ENCODE measurements at places on chromosomes 2 and 18.
A peak's percentile ranks its signal among the peaks of the same experiment; 100 is the strongest.

DNA sequence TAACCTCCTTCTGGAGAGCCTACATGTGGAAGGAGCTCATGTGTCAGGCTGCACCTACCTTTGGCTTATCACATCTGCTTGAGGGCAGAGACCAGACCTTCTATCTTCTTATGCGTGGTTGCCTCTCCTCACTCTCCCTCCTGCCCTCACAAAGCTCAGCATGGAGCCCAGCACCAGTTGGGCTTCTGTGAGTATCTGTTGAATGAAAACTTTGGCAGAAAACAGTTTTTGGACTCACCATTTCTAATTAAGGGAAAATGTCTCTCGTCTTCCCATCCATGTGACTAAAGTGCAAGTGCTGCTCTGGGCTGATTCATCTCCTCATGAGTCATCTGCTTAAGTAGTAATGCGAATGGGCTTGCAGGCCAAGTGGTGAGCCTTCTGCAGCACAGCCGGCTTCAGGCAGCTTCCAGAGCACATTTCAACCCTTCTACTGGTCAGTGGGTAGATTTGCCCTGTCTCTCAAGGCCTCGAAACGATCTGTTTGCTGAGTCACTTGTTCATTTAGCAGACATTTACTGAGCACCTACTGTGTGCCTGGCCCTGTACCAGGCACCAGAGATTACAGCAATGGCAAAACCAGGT, 102.6 kb downstream of the VSNL1 start:
- peak; percentile 11 for DNase-seq

DNA sequence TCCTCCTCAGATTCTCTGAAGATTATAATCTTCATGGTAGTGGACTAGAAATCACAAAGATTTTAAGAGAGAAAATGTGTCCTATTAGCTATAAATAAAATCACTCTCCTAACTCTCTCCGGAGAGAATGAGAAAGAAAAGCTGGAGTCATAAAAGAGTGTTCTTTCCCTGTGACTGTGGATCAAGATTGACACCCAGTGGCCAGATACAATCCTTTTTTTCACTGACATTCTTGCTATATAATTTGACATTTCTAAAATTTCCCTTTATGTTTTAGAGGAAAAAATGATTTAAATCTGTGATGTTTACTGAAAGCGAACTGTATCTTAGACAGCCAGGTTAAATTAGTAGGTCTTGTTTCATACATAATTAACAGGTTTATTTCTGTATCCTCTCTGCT, 35.4 kb upstream of the LRP2 start:
- no peak for DNase-seq

GRCh38 chr2:88753833-88754584, 62.5 kb downstream of the RPIA start:
- DNase-seq: no peak

DNA sequence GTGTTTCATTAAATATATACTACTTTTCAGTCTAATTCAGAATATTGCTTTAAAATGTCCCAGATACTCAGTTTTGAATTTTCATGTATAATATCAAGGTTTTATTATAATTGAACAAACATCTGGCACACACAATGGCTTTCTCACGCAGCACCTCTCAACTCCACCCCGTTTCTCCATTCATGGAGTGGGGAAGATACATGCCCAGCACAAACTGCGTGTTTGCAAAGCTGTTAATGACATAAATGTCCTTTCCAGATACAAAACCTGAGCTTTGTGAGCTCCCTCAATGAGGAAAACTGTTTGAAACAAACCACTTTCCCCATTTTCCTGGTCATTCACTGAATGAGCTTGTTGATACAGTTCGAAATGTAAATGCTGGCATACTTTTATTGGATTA, 150.3 kb upstream of the RASGRP3 start:
- no peak for DNase-seq

DNA sequence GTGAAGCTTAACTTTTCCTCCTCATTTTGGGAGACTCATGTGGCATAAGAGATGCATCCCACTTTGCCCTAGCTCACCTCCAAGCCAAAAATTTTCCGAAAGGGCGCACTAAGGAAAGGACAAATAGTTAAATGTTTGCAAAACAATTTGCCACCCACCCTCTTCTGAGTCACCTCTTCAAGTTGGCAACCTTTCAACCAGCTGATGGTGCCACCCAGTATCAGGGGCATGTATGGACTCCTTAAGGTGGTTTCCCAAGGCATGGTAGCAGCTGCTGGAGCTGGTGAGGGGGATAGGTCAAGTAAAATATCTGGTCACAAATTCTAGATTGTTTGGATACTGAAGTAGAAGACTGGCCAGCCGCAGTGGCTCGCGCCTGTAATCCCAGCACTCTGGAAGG, 17.2 kb upstream of the ITGAV start:
- DNase-seq: no peak

DNA sequence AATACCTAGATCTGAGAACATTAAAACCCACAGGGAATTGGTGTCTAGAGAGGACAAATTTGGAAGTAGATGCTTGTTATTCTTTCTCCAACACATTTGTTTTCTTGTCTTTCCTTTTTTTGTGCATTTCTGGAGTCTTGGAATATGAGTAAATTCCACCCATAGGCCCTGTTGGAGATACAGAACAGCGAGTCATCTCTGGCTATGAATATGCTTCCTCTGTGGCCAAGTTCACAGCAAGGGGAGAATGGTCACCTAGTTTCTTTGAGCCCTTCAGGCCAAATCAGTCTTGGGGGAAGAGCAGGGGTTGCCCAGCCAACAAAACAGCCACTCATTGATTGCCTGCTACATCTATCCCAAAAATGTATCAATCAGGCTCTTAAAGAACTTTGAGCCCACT, 31.3 kb downstream of the SP140L start:
- no peak for DNase-seq

DNA sequence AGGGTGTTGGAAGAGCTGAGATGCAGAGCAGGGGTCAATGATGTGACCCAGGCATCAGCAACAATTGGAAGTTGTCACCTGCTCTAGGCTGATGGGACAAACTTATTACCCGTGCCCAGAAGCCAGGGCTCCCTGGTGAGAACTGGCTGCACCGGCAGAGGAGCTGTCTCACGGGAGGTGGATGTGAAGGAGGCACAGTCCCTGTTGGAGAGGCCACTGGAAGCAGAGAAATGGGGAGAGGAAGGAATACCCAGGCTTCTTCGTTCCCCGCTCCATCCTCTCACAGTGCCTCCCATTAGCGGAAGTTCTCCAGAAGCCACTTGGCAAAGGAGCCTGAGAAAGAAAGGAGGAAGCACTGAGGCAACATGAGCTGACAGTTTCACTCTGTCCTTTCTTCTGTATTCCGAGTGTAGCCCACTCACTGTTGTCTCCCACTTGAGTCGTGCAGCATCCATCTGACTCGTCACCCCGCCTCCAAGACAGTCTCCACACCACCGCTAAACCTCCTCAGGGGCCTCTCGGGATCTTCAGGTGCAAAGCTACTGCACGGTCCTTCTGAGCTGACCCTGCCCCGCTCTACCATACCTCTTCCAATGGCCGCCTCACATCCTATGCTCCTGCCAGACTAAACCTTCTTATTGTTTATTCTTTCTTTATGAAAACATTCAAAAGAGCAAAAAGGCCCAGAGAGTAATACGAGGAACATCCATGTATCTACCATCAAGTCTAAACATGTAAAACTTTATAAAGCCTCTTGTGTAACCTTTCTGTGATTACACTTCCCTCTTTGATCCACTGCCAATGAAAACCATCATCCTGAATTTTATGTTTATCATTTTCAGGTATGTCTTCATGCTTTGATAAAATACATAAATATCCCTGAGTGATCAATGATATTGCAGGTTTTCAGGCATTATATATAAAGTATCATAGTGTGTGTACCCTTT, 19.1 kb upstream of the AFTPH start:
- no peak for DNase-seq

GRCh38 chr18:8402237-8402636, 207.0 kb upstream of the RAB12 start:
- no peak for DNase-seq

DNA sequence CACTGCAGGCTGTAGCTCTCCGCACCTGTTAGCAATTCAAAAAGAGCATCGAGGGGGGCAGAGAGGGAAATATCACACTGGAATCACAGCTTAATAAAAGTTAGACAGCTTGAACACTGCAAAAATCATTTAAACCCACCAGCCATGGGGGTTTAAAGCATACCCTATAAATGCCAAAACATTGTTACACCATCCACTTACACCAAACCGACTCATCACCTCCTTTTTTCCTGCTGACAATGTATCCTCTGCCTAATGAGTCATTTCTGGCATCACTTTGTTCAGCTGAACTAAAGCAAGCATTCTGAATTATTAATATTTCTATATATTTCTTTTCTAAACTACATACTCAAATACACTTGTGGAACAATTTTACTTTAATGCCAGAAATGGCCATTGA, 21.6 kb downstream of the MC4R start:
- no peak for DNase-seq

- no peak for DNase-seq
Observed at GRCh38 chr2:24791452-24791851, 1.7 kb downstream of the PTRHD1 start.

- no peak for DNase-seq
Observed at GRCh38 chr2:119574864-119575263, 30.6 kb downstream of the CFAP221 start.

DNA sequence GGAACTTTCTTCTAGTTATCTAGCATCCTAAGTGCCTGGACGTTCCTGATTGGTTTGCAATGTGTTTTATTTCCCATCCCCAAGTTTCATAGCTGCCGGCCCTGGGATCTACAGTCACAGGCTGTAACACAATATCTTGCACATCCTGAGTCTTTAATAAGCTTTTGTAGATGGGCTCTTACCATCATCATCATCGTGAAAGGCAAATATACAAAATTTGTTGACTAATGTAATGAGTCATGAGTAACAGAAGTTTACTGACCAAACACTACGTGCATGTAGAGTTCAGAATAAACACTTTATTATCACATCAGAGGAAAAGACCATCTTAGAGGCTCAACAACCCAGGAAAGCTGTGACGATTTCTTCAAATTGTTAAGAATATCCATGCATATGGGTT, 8.1 kb upstream of the TYMS start:
- DNase-seq: no peak

GRCh38 chr2:11379558-11379957, 35.1 kb upstream of the ROCK2 start:
- no peak for DNase-seq

DNA sequence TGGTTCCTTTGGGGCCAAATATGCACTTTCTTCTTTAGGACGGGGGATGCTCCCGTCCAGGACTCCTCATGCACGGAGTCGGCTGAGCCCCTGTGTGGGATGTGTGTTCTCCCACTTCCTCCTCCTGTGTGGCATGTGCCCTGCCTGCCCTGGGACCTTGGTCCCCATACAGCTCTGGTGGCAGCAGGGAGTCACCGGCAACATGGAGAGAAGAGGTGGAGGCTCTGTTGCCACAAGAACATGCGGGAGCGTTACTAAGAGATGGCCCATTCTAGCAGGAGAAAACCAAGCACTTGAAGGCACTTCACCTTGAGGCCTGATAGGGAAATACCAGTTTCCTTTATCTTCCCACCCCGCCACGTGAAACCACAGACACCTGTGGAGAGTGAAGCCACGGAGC, 98.0 kb downstream of the DDX1 start:
- DNase-seq: no peak

- DNase-seq: no peak
Observed at GRCh38 chr2:239476757-239477585, 76.2 kb upstream of the HDAC4 start.

- DNase-seq: peak; percentile 82
Observed at GRCh38 chr2:144331674-144332355, 188.1 kb downstream of the ZEB2 start.

DNA sequence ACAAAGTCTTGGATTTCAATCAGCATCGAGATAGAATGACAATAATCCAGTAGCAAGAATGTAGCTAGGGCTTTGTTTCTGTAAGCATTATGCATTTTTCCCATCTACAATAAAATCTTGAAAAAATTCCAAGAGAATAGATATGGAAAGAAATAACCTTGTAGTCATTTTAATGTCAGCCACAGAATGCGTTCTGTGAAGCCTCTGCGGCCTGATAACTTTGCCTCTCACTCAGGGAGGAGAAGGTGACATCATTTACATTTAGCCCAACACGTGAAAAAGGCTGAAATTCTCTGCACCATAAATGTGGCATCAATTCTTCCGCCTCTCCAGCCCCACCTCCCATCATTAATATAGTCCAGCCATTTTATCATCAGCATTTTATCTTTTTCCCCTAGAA, 19.1 kb upstream of the DYNC1I2 start:
- DNase-seq: no peak

GRCh38 chr2:223082706-223083105, 30.7 kb downstream of the KCNE4 start:
- no peak for DNase-seq

DNA sequence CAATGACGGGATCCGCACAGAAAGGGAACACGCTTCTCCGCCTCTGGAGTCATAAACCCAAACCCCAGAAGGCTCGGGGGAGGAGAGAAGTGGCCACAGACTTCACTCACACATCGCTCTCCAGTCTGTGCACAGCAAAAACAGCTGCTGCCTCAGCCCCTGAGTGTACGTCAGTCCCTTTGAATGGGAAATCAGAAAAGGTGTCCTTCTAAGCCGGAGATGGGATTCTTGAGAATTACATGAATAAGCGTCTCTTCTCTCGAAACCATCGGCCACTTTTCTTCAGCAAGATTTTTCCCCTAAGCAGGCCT, 78.3 kb downstream of the PDCL3 start:
- DNase-seq: no peak

- no peak for DNase-seq
Observed at GRCh38 chr18:60411715-60412114, 39.1 kb upstream of the MC4R start.

- DNase-seq: no peak
Observed at GRCh38 chr2:156065912-156066311, 266.6 kb downstream of the NR4A2 start.

GRCh38 chr18:26655525-26656430, 107.4 kb upstream of the KCTD1 start:
- peak; percentile 76 for DNase-seq

GRCh38 chr18:31619291-31619690, 27.6 kb downstream of the TTR start:
- no peak for DNase-seq

DNA sequence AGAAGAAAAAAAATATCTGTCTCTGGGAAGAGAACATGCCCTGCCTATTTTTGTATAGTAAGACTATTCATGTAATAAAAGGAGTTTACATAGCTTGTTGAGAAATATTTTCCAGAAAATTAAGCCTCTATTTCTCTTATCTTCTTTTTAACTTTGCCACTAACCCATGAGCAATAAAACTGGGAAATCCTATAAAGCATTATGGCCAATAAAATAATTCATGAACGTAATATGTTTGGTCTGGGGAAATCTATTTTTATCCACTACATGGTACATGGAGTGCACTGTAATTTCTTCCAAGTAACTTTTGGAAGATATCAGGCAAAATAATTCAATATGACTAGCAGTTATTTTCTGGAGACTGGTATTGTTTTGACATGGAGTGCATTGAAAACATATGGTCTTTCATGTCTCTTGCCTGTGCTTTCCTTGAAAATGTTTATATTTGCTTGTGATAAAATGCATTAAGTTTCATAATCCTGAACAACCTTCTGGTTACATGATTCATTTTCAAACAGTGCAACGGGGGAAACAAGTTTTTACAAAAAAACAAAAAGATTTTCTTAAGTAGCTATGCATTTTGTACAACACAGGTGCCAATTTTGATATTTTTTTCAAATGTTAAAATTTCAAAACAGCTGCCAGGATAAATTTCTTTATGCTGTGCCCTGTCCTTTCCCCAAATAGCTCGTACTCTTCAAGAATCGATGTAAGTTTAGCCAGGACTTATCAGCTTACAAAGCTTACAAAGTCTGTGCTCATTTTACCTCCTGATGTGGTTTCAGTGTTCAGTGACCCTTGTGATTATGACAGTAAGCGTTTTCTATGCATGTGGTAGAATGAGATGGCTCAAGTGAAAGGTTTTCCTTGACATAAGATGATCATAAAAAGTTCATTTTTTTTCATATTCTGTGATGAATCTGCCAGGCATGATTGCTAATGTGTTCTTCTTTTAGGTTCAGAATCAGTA, 194.5 kb downstream of the UBE2E3 start:
- DNase-seq: no peak

Data from type B pancreatic cell (in vitro differentiated cells).